Suprapubic skin (tissue), 4 donors: ENCODE measurements at places on chromosomes 6 and 20.

DNA sequence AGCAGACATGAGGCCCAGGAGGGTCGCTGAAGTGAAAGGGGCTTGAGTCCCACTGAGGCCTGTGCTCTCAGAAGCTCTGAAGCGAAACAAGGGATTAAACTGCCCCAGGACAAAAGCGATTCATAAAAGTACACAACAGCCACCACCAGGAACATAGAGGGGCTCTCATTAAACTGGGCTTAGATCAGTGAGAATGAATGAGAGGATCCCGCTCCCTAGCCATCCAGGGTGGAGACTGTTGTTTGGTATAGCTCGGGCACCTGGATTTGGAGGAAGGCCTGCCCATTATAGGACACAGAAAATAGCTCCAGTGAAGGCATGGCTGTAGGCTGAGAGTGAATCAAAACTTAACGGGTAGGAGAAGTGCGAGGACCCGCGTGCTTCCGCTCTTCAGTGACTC, 91.6 kb upstream of the TAB2 start:
- DNase-seq: no peak
- no peak overlapping the region for H3K4me3 ChIP-seq
- no peak overlapping the region for H3K27ac ChIP-seq
- H3K36me3 ChIP-seq: no peaks in the 10 kb centered on the region

- no peaks in the 10 kb centered on the region for H3K27me3 ChIP-seq
- no peak for DNase-seq
- no peak overlapping the region for H3K4me3 ChIP-seq
- no peak overlapping the region for H3K27ac ChIP-seq
These were observed 10.6 kb downstream of the FKBP5 start for GRCh38 chr6:35678021-35678654.

- peaks cover 36% of the 10 kb centered on the region for H3K36me3 ChIP-seq
- H3K27me3 ChIP-seq: no peaks in the 10 kb centered on the region
- no peaks in the 10 kb centered on the region for H3K4me1 ChIP-seq
- DNase-seq: peak; percentile 18
These were observed 11.8 kb downstream of the GFRA4 start for GRCh38 chr20:3651204-3651962.

GRCh38 chr6:150183105-150183504, 40.3 kb downstream of the PPP1R14C start:
- no peak overlapping the region for H3K4me3 ChIP-seq
- H3K27me3 ChIP-seq: no peaks in the 10 kb centered on the region
- H3K27ac ChIP-seq: no peak overlapping the region
- H3K36me3 ChIP-seq: no peaks in the 10 kb centered on the region
- DNase-seq: no peak

- DNase-seq: no peak
- H3K4me1 ChIP-seq: no peaks in the 10 kb centered on the region
- H3K27ac ChIP-seq: no peak overlapping the region
- H3K36me3 ChIP-seq: no peaks in the 10 kb centered on the region
- H3K4me3 ChIP-seq: no peak overlapping the region
- H3K27me3 ChIP-seq: no peaks in the 10 kb centered on the region
These were observed 300.7 kb downstream of the TENT5A start for GRCh38 chr6:81451787-81452186.

DNA sequence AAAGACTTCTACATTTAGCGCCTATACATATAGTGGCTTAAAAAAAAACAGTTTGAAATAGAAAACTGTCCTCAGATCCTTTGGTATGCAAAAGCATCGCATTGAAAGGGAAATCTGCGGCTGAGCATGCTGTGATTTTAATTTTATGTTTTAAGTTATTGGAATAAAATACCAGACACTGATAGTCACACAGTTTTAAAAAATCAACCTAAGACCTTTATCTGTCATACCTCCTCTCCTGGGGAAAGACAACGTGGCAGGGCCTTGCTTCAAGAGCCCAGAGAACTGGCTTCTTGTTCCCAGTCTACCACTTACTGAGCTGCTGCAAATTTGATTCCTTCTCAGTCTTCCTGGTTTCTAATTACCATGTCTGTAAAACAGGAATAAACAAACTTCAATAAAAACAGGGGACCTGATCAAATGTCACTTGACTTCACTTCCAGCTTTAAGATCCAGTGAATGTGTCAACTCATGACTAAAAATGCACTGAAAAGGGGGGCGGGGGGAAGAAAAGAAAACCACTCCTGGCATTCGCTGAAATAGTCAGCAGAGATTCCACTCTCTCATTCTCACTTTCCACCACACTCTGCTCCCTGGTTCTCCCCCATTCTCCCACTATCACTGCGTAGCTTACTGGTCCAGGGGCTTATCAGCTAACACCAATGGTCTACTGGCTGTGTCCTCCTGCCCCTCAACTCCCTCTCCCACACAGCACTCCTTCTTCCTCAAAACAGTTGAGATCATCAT, 494.7 kb upstream of the MARCKS start:
- no peak overlapping the region for H3K27ac ChIP-seq
- peaks cover 8% of the 10 kb centered on the region for H3K4me1 ChIP-seq
- H3K36me3 ChIP-seq: no peaks in the 10 kb centered on the region
- no peak overlapping the region for H3K4me3 ChIP-seq
- no peaks in the 10 kb centered on the region for H3K27me3 ChIP-seq
- no peak for DNase-seq

GRCh38 chr6:54428431-54428830, 120.2 kb downstream of the TINAG start:
- no peaks in the 10 kb centered on the region for H3K27me3 ChIP-seq
- no peaks in the 10 kb centered on the region for H3K36me3 ChIP-seq
- no peak for DNase-seq
- H3K4me1 ChIP-seq: no peaks in the 10 kb centered on the region

GRCh38 chr6:43228951-43229802, at the start of gene DNPH1:
DNPH1 (minus strand) TSS chr6:43229481; CDS start chr6:43229456, 25 bp downstream.
- peak; percentile 79 for DNase-seq
- H3K4me1 ChIP-seq: peaks cover 25% of the 10 kb centered on the region
- no peaks in the 10 kb centered on the region for H3K36me3 ChIP-seq
- H3K27me3 ChIP-seq: no peaks in the 10 kb centered on the region

- H3K4me1 ChIP-seq: peaks cover 39% of the 10 kb centered on the region
- no peaks in the 10 kb centered on the region for H3K27me3 ChIP-seq
- H3K27ac ChIP-seq: peak overlapping the region; percentile 84
- no peaks in the 10 kb centered on the region for H3K36me3 ChIP-seq
- peak overlapping the region; percentile 60 for H3K4me3 ChIP-seq
- no peak for DNase-seq
These were observed 927 bp upstream of the MANEA start for GRCh38 chr6:95576218-95576997.

- no peaks in the 10 kb centered on the region for H3K4me1 ChIP-seq
- H3K36me3 ChIP-seq: no peaks in the 10 kb centered on the region
- no peak for DNase-seq
- H3K27me3 ChIP-seq: peaks cover 7% of the 10 kb centered on the region
- H3K27ac ChIP-seq: no peak overlapping the region
- no peak overlapping the region for H3K4me3 ChIP-seq
These were observed 89.6 kb downstream of the RIPOR3 start for GRCh38 chr20:50601511-50602431.

DNA sequence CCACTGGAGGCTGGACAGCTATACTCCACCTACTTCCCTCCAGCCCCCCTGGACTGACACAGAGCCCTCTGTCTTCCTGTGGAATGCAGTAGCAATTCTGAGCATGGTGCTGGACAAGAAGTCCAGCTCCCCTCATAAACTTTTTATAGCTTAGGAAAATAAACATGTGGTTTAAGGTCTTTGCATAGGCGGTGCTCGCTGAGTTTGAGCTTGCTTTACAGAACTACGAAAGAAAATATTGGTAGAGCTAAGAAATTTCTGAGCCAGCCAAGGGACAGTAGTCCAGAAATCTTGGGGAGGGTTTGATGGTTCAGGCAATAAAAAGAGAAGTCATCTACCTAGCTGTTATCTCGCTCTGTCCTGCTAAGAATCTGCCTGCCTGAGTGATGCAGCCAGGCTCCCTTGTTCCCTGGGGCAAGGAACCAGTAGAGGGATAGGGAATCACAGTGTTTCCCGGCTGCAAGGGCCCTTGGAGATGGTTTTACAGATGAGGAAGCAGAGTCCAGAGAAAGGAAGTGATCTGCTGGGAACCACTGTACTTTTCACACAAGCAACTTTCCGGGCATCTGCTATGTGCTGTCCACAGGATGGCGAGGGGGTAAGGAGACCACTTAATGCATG, 343.4 kb downstream of the CDC5L start:
- H3K4me3 ChIP-seq: no peak overlapping the region
- H3K4me1 ChIP-seq: no peaks in the 10 kb centered on the region
- no peaks in the 10 kb centered on the region for H3K36me3 ChIP-seq
- no peak for DNase-seq
- no peaks in the 10 kb centered on the region for H3K27me3 ChIP-seq

GRCh38 chr6:11101417-11101816, 7.8 kb downstream of the SMIM13 start:
- H3K27ac ChIP-seq: no peak overlapping the region
- H3K36me3 ChIP-seq: no peaks in the 10 kb centered on the region
- no peaks in the 10 kb centered on the region for H3K27me3 ChIP-seq
- no peak for DNase-seq
- H3K4me3 ChIP-seq: no peak overlapping the region

DNA sequence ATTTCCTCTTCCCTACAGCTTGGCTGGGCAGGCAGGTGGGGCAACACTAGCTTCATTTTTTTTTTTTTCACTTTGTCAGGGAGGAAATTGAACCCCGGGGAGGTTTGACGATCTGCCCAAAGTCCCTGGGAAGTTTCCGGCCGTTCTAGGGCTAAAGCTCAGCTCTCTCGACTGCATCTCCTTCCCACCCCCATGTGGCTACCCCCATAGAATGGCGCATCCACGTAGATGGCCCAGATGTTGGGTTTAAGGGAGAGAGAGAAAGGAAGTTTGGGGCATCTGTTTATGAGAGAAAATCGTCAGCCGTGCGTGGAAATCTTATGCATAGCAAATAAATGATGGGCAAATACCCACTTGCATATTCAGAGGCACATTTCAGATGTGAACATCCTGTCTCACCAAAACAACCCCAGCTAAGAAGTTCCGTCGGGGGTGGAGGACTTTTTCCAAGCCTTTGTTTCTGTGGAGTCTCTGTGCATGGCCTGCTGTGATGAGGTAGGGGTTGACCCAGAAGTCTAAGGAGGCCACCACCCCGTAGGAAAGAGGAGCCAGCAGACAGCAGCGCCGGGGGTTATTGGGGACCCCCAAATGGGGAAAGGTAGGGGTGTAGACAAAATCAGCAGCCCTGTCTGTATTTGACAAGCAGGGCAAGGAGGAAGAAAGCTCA, 40.5 kb upstream of the ZNF831 start:
- DNase-seq: no peak
- H3K4me1 ChIP-seq: no peaks in the 10 kb centered on the region
- H3K27ac ChIP-seq: no peak overlapping the region
- peaks cover 19% of the 10 kb centered on the region for H3K27me3 ChIP-seq

GRCh38 chr6:148761527-148762011, 14.7 kb downstream of the UST start:
- H3K4me1 ChIP-seq: peaks cover 36% of the 10 kb centered on the region
- no peak for DNase-seq
- peak overlapping the region; percentile 75 for H3K27ac ChIP-seq
- H3K4me3 ChIP-seq: peak overlapping the region; percentile 28

GRCh38 chr20:15396026-15396425, 1058.6 kb upstream of the FLRT3 start:
- H3K4me1 ChIP-seq: no peaks in the 10 kb centered on the region
- H3K27me3 ChIP-seq: no peaks in the 10 kb centered on the region
- DNase-seq: no peak

DNA sequence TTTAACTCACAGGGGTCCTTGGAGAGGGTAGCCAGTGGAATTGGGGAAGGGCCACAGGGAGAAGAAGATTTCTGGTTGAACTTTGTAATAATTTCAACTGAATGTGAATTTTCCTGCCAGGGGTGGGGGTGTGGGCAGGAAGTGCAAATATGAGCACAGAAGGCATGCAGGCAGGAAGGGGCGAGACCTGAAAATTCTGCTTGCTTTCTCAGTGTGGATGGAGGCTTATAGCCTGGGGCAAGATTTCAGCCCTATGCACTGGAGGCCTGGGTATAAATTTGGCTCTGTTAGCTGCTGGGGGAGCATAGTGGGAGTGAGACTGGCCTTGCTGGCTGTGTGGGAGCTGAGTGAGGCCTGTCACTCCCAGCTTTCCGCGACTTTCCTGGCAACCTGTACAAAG, 54.4 kb downstream of the PERP start:
- H3K27ac ChIP-seq: no peak overlapping the region
- H3K4me1 ChIP-seq: no peaks in the 10 kb centered on the region
- H3K36me3 ChIP-seq: no peaks in the 10 kb centered on the region
- no peak overlapping the region for H3K4me3 ChIP-seq
